Amniotic stem cell (primary cell): ENCODE measurements at places on chromosomes 16 and 17.

GRCh38 chr16:1347962-1348361 lies 3.7 kb downstream of the TSR3 start:
- DNase-seq, result no peak

DNA sequence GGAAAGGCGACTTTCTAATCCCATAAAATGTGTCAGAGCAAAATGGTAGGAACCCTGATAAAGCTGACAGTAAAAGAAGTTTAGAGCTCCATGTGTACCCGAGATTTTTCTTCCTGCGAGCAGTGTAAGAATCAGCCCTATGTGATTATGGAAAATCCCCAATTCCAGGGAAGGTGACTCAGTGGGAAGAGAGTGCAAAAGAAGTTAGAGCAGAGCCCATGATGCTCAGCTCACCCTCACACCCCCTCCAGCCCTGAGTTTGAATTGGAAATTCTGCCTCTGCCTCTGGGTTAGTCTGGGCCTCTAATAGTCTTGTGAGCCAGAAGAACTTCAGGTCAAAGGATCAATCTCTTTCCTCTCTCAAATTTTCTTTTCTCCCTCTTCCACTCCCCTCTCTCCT lies 12.5 kb downstream of the C17orf78 start:
- DNase-seq, result peak; percentile 34

GRCh38 chr16:78606545-78606944 lies 507.1 kb downstream of the WWOX start:
- no peak for DNase-seq

- no peak for DNase-seq
Observed at GRCh38 chr16:52470585-52470984, 76.4 kb downstream of the TOX3 start.

DNA sequence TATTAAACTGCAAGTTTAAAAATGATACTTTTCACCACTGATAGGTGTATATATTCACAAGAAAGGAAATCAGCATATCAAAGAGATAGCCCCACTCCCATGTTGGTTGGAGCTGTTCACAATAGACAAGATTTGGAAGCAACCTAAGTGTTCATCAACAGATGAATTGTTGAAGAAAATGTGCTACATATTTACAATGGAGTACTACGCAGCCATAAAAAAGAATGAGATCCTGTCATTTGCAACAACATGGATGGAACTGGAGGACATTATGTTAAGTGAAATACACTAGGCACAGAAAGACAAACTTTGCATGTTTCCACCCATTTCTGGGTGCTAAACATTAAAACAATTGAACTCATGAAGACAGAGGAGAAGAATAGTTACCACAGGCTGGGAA lies 278.9 kb upstream of the XYLT1 start:
- DNase-seq, result no peak

- no peak for DNase-seq
Observed at GRCh38 chr16:49662569-49662968, 193.3 kb downstream of the ZNF423 start.

- no peak for DNase-seq
Observed at GRCh38 chr17:13256545-13256944, 238.7 kb upstream of the ELAC2 start.

GRCh38 chr17:3222505-3222904 lies 15.0 kb downstream of the OR1A1 start:
- DNase-seq, result no peak

- no peak for DNase-seq
Observed at GRCh38 chr16:70432356-70432722, 6.6 kb downstream of the ST3GAL2 start.

GRCh38 chr17:4939546-4939795 lies 375 bp downstream of the SLC25A11 start:
- DNase-seq, result no peak

DNA sequence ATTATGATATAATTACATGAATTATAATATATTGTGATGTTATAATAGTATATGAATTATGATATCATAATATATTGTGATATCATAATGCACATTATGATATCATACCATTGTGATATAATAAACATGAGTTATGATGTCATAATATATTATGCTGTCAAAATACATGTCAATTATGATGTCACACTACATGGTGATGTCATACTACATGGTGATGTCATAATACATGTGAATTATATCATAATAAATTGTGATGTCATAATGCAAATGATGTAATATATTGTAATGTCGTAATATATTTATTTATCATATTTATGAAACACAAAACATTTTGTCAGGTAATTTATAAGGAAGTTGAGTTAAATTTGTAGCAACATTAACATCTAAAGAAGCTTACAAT lies 1950.1 kb downstream of the TP53TG3F start:
- DNase-seq, result no peak
